Stimulated activated CD4-positive, alpha-beta T cell treated with anti-CD3 and anti-CD28 coated beads, Interleukin-4, amount 100 ng/mL, for 4 hours (primary cell): ENCODE measurements at places on chromosomes 13 and 19.

GRCh38 chr13:50699874-50700663, 143.4 kb downstream of the DLEU7 start:
- DNase-seq, result no peak

- DNase-seq, result no peak
Measured at GRCh38 chr19:2167896-2168618, 4.3 kb downstream of the DOT1L start.

- no peak for DNase-seq
Measured at GRCh38 chr13:113980489-113981064, 6.7 kb upstream of the C13orf46 start.

DNA sequence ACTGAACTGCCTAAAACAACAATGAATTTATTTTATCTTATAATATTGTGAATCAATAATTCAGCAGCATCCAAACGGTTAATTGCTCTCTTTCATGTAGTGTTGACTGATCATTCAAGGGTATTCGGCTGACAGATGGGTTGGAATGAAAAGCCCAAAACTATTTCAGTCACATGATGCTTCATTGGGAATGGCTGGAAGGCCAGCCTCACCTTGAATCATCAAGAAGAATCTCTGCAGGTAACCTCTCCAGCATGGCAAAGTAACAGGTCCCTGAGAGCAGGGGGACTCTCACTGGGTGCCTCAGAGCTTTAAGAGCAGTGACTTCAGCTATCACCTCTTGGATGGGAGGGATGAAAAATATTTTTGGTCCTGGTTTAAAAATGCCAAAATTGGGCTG, 1395.7 kb downstream of the OLFM4 start:
- no peak for DNase-seq

DNA sequence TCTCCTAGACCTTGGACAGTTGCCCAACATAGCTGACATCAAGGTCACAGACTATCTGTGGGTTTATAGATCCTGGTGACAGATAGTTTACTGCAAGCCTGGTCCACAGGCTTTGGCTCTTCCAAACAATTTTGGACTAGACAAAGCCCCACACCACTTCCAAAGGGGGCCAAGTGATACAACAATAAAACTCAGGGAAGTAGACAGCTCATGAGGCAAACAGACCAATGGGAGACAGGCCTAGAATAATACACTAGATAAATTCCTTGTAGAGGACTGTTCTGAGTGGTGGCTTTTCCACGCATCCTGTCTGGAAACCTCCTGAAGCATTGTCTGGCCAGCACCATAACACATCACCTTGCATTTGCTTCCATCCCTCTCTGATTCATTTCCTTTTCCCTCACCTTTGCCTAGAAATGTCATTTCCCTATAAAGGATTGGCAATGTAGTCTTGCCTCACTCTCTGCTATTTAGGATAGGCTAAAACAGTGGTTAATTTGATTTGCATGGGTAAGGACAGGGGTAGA, 284.2 kb downstream of the POU4F1 start:
- no peak for DNase-seq

- no peak for DNase-seq
Measured at GRCh38 chr19:17965370-17966128, 1.4 kb upstream of the KCNN1 start.

DNA sequence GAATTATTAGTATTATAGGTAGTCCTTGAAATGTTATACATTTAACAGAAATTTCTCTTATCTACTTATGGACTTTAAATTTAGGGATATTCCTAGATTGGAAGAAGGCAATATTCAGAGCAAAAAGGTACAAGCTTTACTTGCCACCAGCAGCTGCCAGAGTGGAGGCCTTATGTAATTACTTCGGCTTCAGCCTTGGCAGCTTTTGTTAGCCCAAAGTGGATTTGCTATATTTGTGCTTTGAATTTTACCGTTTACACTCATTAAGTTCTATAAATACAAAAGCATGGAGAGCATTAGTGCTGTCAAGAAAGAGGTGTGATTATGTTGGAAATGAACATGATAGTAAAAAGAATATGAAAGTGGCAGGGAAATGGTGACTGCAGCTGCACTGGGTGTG, 319.9 kb downstream of the ATP8A2 start:
- no peak for DNase-seq

- no peak for DNase-seq
Measured at GRCh38 chr13:100044936-100045335, 44.0 kb upstream of the PCCA start.

DNA sequence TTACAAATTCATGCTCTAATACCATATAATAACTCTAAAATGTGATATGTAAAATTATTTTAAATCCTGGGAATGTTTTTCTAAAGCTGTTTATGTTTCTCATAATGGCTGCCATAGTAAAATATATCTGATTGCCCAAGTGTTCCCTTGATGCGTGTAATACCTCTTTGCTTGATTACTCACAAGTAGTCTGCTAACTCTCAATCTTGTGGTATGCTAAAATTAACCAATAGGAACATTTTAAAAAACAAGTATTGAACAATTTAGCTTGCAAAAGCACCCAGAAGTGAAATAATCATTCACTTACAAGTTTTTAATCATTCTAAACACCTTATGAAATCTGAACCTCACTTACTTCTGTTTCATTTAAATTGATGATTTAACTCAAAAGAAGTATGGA, 386.0 kb upstream of the ATXN8OS start:
- DNase-seq, result no peak

GRCh38 chr19:31139871-31140505, 209.2 kb downstream of the TSHZ3 start:
- DNase-seq, result no peak

DNA sequence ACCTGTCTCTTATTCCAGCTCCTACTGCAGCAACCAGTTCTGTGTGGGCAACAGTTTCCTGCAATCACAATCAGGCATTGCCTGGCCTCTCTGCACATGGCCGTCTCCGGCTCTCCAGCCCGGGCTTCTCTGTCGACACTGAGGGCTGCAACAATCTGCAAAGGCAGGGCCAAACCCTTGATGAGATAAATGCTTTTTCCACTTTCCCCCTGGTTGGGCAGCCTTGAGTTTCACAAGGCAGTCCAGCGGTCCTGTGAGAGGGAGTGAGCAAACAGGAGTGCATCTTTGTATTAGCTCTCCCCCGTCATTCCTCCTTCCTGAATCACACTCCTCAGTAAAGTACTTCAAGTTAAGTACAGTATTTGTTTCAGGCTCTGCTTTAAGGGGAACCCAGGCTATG, 40.7 kb upstream of the VWA8 start:
- DNase-seq, result no peak

GRCh38 chr13:40158218-40158617, 502.8 kb downstream of the COG6 start:
- DNase-seq, result no peak

DNA sequence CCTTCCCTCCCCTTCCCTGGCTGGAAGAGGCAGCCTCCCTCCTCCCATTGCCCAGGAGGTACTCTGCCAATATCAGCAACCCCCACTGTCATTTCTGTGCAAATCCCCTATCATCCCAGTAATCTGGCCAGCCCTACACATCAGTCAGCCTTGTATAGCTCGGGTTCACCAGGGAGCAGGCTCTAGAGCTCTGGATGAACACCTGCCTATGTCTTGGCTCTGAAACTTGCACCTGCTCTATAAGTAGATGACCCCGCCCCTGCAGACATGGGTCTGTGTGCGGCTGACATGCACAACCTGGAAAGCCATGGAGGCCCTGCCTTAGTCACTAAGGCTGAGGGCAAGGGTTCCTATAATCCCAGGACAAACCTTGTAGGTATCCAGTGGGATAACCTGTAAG, 1042.9 kb downstream of the UQCRFS1 start:
- no peak for DNase-seq

GRCh38 chr19:40139533-40140287, 49.0 kb upstream of the ZNF780A start:
- DNase-seq, result no peak

DNA sequence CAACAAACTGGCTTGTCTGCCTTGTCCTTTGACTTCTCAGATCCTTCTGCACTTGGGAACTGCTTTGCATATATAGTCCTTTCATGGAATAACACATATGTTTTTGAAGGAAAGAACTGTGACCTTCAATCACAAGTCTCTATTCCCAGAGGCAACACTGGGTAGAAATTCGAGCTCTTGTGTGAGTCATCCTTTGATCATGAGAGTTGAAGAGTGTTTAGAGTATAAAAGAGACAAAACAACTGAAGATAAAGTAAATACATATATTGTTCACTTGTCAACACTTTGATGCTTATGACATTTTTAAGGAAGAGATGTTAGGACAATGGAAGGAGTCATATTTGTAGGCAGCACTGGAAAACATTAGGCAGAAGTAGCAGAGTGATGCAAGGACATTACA, 5.2 kb upstream of the OR7A5 start:
- no peak for DNase-seq

- DNase-seq, result no peak
Measured at GRCh38 chr19:33798681-33799111, 2.0 kb downstream of the KCTD15 start.

DNA sequence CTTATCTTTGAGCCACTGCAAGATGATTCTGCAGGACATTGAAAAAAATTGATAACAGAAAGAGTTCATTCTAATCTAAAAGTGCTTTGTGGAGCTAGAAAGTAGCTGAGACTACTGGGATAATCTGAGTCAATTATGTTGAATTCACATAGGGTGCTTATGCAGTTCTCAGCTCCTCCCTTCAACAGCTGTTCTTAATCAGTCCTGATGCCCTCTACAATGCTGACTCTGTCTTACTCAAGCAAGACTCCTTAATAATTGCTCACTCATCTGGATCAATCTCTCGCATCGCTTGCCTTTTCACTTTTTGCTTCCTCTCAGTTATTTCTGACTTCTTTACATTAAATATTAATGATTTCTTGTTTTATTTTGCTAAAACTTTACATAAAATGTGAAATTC, 182.1 kb downstream of the PCDH17 start:
- DNase-seq, result no peak
